CD4-positive, alpha-beta T cell treated with Interleukin-10 for 1 hour (primary cell): ENCODE measurements at places on chromosomes 6 and 20.
A peak's percentile ranks its signal among the peaks of the same experiment; 100 is the strongest.

DNA sequence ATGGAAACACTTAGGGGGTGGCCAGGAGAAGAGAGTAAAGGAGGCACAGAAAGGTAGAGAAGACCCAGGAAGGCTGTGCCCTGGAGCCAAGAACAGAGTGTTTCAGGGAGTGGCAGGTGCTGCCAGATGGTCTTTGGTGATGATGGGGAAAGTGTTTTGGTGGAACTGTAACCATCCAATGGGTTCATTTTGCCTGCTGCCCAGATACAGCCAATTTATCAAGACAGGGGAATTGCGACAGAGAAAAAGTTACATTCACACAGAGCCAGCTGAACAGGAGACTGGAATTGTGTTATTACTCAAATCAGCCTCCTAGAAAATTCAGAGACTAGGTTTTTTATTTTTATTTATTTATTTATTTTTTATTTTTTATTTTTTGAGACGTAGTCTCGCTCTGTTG lies 5.2 kb downstream of the ZNF341 start:
- DNase-seq: no peak

GRCh38 chr6:139648430-139649000 lies 274.1 kb upstream of the CITED2 start:
- no peak for DNase-seq

DNA sequence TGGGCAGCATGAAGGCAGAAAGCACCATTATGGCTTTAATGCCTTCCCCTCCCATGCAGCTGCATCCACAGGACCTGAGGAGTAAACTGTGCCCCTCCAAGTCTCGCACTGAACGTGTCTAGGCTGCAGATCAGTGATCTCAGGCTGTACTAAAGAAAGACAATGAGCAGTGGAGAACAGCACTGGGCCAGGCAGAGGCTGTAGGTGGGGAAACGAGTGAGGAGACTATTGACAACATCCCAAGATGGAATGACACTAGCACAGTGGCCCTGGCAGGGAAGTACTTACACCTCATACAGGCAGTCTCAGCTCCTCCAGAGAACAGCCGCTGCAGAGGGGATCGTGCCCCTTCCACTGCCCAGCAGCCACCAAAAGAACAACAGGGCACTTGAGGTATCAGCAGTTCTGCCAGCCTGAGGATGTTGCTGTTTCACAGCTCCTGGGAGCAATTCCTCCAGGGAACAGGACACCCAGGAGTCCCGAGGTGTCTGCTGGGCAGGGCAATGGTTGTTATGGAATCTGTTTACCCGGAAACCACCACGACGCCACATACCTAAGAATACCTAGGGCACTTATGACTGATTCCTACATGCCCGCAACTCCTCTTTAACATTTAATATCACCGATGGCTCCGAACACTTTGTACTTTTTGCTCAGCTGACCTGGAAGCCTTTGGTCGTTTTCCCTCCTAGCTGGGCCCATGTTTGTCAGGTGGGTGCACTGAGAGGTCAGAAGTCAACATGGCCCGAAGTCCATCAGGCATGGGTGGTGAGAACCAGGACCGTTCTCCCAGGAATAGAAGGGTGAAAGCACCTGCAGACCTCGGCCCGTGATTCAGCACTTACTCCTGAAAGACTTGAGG lies 79.1 kb downstream of the SLC22A23 start:
- DNase-seq: no peak

GRCh38 chr20:43194137-43194536 lies 4.4 kb upstream of the PTPRT start:
- no peak for DNase-seq

GRCh38 chr20:58847463-58847862 lies 3.2 kb downstream of the GNAS-AS1 start:
- DNase-seq: no peak

- no peak for DNase-seq
Measured at GRCh38 chr20:52049001-52049731, 142.4 kb downstream of the ZFP64 start.

DNA sequence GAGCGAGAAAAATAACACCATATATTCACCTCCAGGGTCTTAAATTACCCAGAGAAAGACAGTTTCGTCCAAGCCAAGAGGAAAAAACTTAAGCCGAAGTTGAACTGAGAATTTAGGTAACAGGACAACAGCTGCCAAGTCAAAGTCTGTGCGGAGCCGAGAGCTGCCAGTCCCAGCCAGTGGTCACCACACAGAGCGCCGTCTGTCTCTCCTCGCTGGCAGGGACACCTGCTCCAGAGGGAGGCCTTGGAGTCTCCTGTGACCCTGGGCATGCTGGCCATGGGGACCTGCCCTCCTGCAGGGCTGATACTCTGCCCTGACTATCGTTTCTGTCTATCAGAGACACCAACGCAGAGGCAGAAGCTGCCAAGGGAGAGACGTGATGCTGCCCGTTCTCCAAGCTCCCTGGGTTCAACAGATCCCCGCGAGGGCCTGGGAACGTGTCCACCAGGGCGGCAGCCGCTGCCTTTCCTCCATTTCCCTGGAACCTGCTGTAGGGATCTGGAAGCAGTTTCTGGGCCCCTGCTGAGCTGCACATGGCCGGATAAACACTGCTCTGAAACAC lies 341.3 kb downstream of the SMOC2 start:
- no peak for DNase-seq

GRCh38 chr20:57558614-57559288 lies 2.2 kb upstream of the PCK1 start:
- DNase-seq: no peak

- DNase-seq: no peak
Measured at GRCh38 chr20:37452236-37452635, 68.8 kb upstream of the NNAT start.

GRCh38 chr20:37500311-37500710 lies 20.7 kb upstream of the NNAT start:
- no peak for DNase-seq

DNA sequence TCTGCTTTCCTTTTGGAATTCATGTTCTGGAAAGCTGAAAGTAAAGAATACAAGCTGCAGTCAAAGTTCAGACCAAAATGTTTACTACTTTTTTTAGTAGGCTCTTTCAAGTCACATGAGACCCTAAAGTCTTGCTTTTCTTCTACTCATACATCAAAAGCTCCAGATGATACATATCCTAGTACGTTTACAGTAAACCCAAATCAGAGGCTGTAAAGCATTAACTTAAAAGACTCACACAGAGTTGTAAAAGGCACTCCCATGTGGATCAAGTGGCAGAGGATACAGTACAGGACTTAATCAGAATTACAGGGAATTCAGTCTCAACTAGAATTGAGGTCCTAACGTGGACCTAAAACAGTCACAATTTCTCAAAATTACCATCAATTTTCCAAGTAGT lies 40.7 kb downstream of the STK38 start:
- no peak for DNase-seq

GRCh38 chr6:40328386-40328985 lies 258.7 kb downstream of the LRFN2 start:
- DNase-seq: peak; percentile 34

- no peak for DNase-seq
Measured at GRCh38 chr6:155408981-155409380, 46.7 kb downstream of the NOX3 start.

DNA sequence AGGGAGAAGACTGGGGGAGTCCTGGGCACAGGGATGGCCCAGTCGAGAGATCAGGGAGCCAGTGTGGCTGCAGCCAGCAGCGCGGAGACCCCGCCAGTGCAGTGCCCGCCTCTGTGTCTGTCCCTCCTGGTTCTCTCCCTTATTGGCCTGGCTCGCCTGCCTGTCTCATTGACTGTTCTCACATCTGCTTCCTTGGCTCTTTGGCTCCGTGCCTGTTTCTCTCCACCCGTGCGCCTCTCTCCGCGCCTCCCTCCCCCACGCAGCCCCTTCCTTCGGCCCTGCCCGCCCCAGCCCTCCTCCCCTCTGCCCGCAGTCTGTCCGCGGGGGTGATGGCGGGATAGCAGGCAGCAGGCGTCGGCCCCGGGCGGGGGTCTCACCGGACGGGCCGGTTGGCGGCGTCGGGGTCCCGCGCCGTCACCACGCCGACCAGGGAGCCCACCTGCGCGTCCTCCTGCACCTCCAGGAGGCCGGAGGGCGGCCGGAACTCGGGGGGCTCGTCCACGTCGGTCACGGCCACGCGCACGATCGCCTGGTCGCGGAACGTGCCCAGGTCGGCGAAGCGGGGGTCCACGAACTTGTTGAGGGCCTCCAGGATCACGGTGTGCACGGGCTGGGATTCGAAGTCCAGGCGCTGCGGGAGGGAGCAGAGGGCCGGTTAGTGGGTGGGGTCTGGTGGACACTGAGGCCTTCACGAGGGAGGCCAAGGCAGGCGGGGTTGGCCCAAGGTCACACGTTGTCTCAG lies 92.0 kb downstream of the CD40 start:
- DNase-seq: no peak

- DNase-seq: no peak
Measured at GRCh38 chr20:62669249-62669648, 26.9 kb downstream of the SLCO4A1 start.

GRCh38 chr6:120451508-120451907 lies 882.8 kb downstream of the TBC1D32 start:
- DNase-seq: no peak

- DNase-seq: no peak
Measured at GRCh38 chr20:36466089-36466488, 75.2 kb upstream of the MYL9 start.

- DNase-seq: no peak
Measured at GRCh38 chr6:108883172-108883571, 35.0 kb downstream of the ARMC2 start.

DNA sequence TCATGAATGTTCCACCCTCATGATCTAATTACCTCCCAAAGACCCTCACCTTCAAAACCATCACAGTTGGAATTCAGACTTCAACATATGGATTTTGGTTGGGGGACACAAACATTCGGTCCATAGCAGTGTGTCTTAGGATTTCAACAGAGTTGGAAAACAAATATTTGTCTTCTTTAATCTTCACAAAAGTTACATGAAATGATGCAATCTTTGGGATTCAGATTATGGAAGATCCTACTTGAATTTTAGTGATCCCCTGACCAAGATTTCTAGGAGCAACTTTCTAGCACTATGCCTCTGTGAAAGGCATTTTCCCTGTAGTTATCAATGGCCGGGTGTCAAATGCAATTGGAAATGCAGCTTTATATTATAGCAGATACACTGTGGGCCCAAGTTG lies 86.5 kb downstream of the TRMT11 start:
- DNase-seq: no peak

GRCh38 chr6:14429396-14429795 lies 311.8 kb downstream of the CD83 start:
- DNase-seq: no peak

- no peak for DNase-seq
Measured at GRCh38 chr6:162416831-162417537, 310.6 kb downstream of the PRKN start.

- no peak for DNase-seq
Measured at GRCh38 chr6:159056003-159056402, 11.2 kb upstream of the TAGAP start.

- DNase-seq: no peak
Measured at GRCh38 chr20:47141941-47142773, 214.3 kb downstream of the ZMYND8 start.
